ENCODE measurements at places on chromosomes 3 and 15. TPM values are rescaled to one million over a fixed set of nuclear protein-coding genes. Genes with fewer than 3 reads are reported as not detected.
A peak's percentile ranks its signal among the peaks of the same experiment; 100 is the strongest.

- no peak overlapping the region for H3K27ac ChIP-seq
- H3K4me1 ChIP-seq: no peaks in the 10 kb centered on the region
- DNase-seq: no peak
- no peaks in the 10 kb centered on the region for H3K27me3 ChIP-seq
Observed at GRCh38 chr15:92770641-92771040, 115.1 kb upstream of the FAM174B start.

- no peaks in the 10 kb centered on the region for H3K36me3 ChIP-seq
- no peak overlapping the region for H3K4me3 ChIP-seq
- DNase-seq: no peak
Observed at GRCh38 chr3:194194051-194194756, 58.3 kb downstream of the HES1 start.

- DNase-seq: peak; percentile 77
- H3K27me3 ChIP-seq: no peaks in the 10 kb centered on the region
- H3K4me3 ChIP-seq: peak overlapping the region; percentile 98
- peaks cover 28% of the 10 kb centered on the region for H3K4me1 ChIP-seq
- H3K27ac ChIP-seq: peak overlapping the region; percentile 92
Observed at GRCh38 chr3:197298945-197299854, 788 bp upstream of the DLG1 start.

DNA sequence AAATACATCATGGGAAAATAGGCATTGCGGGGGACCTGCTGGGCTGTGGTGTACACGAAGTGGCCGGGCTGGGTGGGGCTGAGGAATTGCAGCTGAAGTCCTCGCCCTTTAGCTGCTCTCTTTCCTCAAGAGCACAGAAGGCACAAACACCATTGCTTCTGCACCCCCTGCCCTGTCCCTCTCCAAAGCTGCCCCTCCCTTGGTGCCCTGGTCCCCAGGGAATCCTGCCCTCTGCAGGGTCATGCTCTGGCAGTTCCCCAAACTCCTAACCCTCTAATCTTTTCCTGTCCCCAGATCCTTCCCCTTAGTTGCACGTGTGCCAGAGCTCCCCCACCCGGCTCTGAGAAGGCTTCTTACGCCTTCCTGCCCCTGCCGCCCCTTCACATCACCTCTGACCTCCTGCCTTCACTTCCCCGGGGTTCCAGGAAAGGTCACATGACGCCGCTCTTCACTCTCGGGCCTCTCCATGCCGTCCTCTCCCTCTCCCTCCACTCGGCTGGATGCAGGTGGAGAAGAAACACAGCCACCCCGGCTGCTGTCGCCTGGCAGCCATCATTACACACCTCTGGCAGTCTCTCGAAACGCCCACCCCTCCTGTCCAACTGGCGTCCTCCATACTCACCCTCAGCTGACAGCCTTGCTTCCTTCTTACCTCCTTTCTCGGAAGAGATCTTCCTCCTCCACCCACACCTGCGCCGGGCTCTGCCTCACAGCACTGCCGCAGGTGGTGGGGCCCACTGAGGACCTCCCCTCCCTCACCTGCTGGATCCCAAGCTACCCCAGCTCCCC is 6.9 kb upstream of the PCSK6 start:
- no peak overlapping the region for H3K27ac ChIP-seq
- no peak overlapping the region for H3K4me3 ChIP-seq
- no peak for DNase-seq
- peaks cover 17% of the 10 kb centered on the region for H3K27me3 ChIP-seq
- H3K36me3 ChIP-seq: no peaks in the 10 kb centered on the region
- H3K4me1 ChIP-seq: peaks cover 9% of the 10 kb centered on the region

GRCh38 chr3:2246873-2247648 is 148.4 kb downstream of the CNTN4 start:
- DNase-seq: no peak
- H3K4me1 ChIP-seq: no peaks in the 10 kb centered on the region
- no peak overlapping the region for H3K4me3 ChIP-seq
- H3K36me3 ChIP-seq: no peaks in the 10 kb centered on the region
- no peaks in the 10 kb centered on the region for H3K27me3 ChIP-seq

DNA sequence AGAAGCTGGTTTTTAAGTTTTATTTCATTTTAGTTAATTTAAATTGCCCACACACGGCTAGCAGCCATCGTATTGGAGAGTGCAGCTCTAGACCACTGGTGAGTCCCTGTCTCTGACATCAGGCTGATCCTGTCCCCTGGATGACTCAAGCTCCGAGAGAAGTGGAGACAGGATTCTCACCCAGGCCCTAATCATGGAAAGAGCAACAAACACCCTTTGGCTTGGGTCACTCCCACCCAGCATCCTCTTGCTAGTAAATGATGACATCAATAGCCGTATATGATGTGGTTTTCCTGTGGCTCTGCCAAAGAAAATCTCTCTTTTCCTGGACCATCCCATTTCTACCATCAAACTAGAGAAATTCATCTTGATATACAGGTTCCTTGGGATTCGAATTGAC is 182.2 kb downstream of the NTRK3 start:
- no peaks in the 10 kb centered on the region for H3K4me1 ChIP-seq
- DNase-seq: no peak
- no peak overlapping the region for H3K27ac ChIP-seq

- no peaks in the 10 kb centered on the region for H3K36me3 ChIP-seq
- no peak for DNase-seq
- H3K4me3 ChIP-seq: no peak overlapping the region
- no peak overlapping the region for H3K27ac ChIP-seq
Observed at GRCh38 chr3:161690299-161690620, 193.7 kb downstream of the OTOL1 start.

DNA sequence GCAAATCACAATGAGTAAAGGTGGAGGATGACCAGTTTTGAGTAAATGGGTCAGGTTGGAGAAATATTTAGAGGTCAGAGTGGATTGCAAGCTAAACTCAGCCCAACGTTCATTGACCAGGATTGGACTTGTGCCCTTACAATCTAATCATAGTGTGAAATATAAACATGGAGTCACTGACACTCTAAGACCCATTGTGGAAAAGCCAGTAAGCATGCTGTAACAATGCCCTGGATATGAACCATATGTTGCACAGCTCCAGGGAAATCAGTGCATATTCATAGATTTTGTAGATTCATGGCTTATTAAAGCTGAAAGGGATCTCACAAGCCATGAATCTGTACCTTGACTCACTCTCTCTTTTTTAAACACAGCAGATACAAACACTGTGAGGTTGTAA is 660.2 kb upstream of the LMCD1 start:
- H3K27ac ChIP-seq: no peak overlapping the region
- H3K4me3 ChIP-seq: no peak overlapping the region

- H3K4me1 ChIP-seq: no peaks in the 10 kb centered on the region
- no peaks in the 10 kb centered on the region for H3K27me3 ChIP-seq
- no peak for DNase-seq
- no peaks in the 10 kb centered on the region for H3K36me3 ChIP-seq
- H3K4me3 ChIP-seq: no peak overlapping the region
Observed at GRCh38 chr3:117144853-117145252, 435.3 kb downstream of the TUSC7 start.

DNA sequence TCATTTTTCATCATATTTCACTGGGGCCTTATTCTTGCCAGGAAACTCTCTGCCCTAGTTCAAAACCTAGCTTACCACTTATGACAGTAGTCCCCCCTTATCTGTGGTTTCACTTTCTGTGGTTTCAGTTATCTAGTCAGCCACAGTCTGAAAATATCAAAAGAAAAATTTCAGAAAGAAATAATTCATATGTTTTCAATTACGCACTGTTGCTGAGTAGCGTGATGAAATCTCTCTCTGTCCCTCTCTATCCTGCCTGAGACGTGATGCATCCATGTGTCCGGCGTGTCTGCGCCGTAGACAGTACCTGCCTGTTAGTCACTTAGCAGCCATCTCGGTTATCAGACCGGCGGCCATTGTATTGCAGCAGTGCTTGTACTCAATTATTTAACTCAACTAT is 369.9 kb upstream of the MCTP2 start:
- no peak overlapping the region for H3K4me3 ChIP-seq
- DNase-seq: no peak
- no peak overlapping the region for H3K27ac ChIP-seq
- no peaks in the 10 kb centered on the region for H3K36me3 ChIP-seq
- peaks cover 4% of the 10 kb centered on the region for H3K4me1 ChIP-seq

DNA sequence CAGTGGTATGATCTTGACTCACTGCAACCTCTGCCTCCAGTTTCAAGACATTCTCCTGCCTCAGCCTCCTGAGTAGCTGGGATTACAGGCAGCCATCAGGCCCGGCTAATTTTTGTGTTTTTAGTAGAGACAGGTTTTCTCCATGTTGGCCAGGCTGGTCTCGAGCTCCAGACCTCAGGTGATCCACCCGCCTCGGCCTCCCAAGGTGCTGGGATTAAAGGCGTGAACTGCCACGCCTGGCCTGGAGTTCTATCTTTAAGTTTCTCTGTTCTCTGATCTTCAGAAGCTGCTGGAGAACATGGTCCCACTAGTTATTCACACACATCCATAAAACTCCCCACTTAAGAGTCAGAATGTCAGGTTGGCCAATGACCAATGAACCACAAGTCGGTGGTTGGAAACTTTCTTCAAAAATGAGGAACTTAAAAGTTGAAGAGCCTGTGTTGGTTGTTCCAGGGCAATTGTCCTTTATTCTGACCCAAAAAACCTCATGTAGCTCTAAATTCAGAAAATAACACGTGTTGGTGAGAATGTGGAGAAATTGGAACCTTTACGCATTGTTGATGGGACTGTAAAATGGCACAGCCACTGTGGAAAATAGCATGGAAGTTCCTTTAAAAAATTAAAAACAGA is 55.9 kb upstream of the PIK3CB start:
- DNase-seq: no peak
- H3K27me3 ChIP-seq: no peaks in the 10 kb centered on the region
- H3K36me3 ChIP-seq: no peaks in the 10 kb centered on the region
- H3K27ac ChIP-seq: no peak overlapping the region
- H3K4me1 ChIP-seq: peaks cover 5% of the 10 kb centered on the region
- H3K4me3 ChIP-seq: no peak overlapping the region

The MAGEL2 gene
- total RNA-seq: 0.12 TPM

The MUSTN1 gene
- 7.3 TPM for total RNA-seq

The CGNL1 gene
- 46.0 TPM for total RNA-seq

The PARL gene
- total RNA-seq: 41.8 TPM

The CHRD gene
- total RNA-seq: 4.1 TPM

The GOLGA6B gene
- not detected for total RNA-seq

The FSIP1 gene
- total RNA-seq: 2.0 TPM

The SACM1L gene
- total RNA-seq: 80.5 TPM

Measured in lower lobe of right lung (tissue), 2 donors.